ENCODE measurements at places on chromosomes 7 and 10.
A peak's percentile ranks its signal among the peaks of the same experiment; 100 is the strongest.

- DNase-seq: no peak
Observed at GRCh38 chr10:36500266-36500665, 625.1 kb upstream of the ANKRD30A start.

DNA sequence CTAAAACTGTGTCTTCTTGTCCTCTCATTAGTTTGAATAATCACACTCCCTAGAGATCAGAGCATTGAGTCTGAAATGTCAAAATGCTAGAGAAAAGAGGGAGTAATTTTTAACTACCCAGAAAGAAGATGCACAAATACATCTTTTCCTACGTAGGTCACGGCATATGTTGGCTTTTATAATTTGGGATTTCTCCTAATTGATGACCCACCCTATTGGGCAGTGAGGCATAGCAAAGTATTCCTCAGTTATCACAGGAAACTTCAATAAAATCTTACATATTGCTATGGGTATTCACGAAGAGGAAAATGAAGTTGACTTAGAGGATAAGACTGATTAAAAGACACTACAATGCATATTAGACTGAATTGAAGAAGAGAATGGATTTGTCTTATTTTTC lies 25.4 kb downstream of the ARMC10 start:
- DNase-seq: no peak

- DNase-seq: no peak
Observed at GRCh38 chr7:82167558-82168314, 275.8 kb downstream of the CACNA2D1 start.

- no peak for DNase-seq
Observed at GRCh38 chr7:116210345-116211005, at the start of gene TES. Gene TES, plus strand, starts transcription at chr7:116210539. Its CDS starts 169 bp downstream, at chr7:116210708.

DNA sequence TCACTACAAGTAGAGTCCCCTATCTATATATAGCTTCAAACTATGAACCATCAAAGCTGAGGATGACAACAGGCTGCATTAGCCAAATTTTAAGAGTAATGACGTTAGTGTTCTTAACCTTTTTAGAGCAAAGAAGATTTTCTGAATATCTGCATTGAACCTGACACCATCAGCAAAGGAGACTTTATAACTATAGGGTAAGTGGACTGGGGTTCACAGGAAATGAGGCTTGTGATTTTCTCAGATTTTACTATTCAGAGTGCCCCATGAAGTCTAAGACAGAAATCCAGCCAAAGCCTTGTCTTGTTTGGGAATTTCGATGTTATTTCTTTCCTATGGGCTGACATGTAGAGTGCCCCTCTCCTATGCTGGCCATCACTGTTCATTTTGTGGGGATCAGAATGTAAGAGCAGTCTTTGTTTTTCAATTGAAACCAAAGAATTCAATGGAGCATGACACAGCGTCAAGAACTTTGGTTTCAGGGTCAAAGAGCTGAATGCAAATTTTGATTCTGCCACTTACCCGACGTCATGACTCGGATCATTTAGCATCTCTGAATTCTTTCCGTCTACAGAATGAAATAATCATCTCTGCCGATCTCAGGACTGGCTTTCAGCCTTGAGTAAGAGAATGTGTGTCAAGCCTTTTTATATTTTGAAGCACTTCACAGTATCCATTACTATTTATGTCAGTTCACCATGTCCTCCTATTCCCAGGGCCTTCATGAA lies 52.7 kb downstream of the DENND11 start:
- DNase-seq: no peak

GRCh38 chr7:149409895-149410294 lies 51.0 kb downstream of the ZNF777 start:
- no peak for DNase-seq

- no peak for DNase-seq
Observed at GRCh38 chr10:69392481-69393000, 24.2 kb downstream of the TACR2 start.

- DNase-seq: no peak
Observed at GRCh38 chr7:158541346-158542010, 46.1 kb downstream of the PTPRN2 start.

DNA sequence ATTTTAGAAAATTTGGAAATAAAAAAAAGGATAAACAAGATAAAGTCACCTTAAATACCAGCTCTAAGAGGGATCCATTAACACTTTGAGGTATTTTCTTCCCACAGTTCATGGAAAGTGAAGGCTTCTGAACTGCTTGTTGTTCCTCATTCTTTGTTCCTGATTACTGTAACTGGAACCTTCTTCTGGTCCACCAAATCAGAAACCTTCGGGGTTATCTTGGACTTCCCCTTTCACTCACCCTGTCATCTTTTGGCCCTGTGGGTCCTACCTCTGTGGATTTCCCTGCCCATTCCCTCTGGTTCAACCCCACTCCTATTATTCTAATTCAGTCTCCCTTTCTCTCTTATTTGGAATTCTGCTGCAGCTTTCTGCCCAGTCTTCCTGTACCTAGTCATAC lies 116.5 kb upstream of the PRPS1L1 start:
- DNase-seq: no peak

DNA sequence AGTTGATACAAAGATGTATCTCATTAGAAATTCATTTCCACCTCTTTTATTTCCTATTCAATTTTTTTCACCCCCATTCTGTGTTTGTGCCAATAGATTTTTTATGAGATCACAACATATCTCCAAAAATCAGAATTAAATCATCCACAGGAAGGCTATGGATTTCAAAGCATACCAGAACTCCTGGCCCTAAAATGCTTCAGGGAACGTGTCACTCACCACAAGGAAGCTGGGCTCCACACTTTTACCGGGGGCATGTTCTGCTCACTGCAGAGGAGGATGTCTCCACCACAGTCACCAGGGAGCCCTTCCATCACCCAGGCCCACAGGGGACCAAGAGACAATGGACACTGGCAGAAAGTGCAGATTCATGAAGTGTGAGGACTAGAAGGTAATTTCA lies 456.8 kb downstream of the KCNMA1 start:
- peak; percentile 32 for DNase-seq

- no peak for DNase-seq
Observed at GRCh38 chr7:157731126-157731525, 394.3 kb downstream of the DNAJB6 start.

All from HS-5 (cell line).